ENCODE measurements at places on chromosomes 4 and X.
A peak's percentile ranks its signal among the peaks of the same experiment; 100 is the strongest.

DNA sequence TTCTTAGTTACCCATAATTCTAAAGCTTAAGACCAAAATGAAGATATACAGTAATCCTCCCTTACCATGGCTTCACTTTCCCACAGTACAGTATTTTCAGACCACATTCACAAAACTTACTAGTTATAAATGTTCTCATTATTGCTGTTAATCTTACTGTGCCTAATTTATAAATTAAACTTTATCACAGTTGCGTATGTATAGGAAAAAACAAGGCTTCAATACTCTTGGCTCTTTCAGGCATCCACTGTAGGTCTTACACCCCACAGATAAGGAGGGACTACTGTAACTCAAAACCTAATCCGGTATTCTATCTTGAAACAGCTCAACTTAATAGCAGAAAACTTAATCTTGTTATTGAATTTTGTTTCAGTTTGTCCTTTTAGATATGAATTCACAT lies 3.6 kb downstream of the HMGB2 start:
- H3K27me3 ChIP-seq: no peaks in the 10 kb centered on the region
- H3K36me3 ChIP-seq: peaks cover 50% of the 10 kb centered on the region
- no peaks in the 10 kb centered on the region for H3K4me1 ChIP-seq
- no peak overlapping the region for H3K4me3 ChIP-seq
- DNase-seq: no peak

GRCh38 chrX:113793563-113793962 lies 790.3 kb upstream of the HTR2C start:
- no peaks in the 10 kb centered on the region for H3K4me1 ChIP-seq
- DNase-seq: peak; percentile 45
- H3K27me3 ChIP-seq: no peaks in the 10 kb centered on the region
- H3K27ac ChIP-seq: no peak overlapping the region
- H3K36me3 ChIP-seq: no peaks in the 10 kb centered on the region
- no peak overlapping the region for H3K4me3 ChIP-seq

- no peak overlapping the region for H3K4me3 ChIP-seq
- no peaks in the 10 kb centered on the region for H3K36me3 ChIP-seq
- H3K27me3 ChIP-seq: peaks cover 26% of the 10 kb centered on the region
- H3K4me1 ChIP-seq: peaks cover 1% of the 10 kb centered on the region
Measured at GRCh38 chr4:7733801-7734650, 205.6 kb downstream of the AFAP1 start.

DNA sequence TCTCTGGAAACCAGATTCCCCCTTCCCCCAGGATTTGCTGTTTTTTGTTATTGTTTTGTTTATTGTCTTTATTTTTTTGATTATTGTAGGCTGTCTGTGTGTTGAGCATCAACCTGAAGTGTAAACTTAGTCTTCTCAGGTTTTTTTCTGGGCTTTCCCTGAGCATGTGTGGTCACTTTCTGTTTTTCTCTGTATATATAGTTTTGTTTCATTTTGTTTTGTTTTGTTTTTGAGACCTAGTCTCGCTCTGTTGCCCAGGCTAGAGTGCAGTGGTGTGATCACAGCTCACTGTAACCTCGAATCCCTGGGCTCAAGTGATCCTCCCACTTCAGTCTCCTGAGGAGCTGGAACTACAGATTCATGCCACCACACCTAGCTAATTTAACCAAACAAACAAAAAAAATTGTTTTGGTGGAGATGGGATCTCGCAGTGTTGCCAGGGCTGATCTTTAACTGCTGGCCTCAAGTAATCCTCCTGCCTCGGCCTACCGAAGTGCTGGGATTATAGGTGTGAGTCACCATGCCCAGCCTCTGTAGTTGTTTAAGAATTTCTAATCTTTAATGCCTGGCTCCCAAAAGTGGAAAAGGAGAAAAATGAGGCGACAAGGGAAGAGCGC lies 9.1 kb downstream of the IL13RA1 start:
- H3K4me3 ChIP-seq: no peak overlapping the region
- no peaks in the 10 kb centered on the region for H3K27me3 ChIP-seq
- peak; percentile 37 for DNase-seq
- H3K4me1 ChIP-seq: peaks cover 5% of the 10 kb centered on the region
- H3K27ac ChIP-seq: no peak overlapping the region
- peaks cover 6% of the 10 kb centered on the region for H3K36me3 ChIP-seq

GRCh38 chr4:164621886-164622521 lies 131.9 kb upstream of the SMIM31 start:
- H3K36me3 ChIP-seq: no peaks in the 10 kb centered on the region
- DNase-seq: no peak
- H3K27me3 ChIP-seq: no peaks in the 10 kb centered on the region
- H3K4me3 ChIP-seq: no peak overlapping the region
- no peaks in the 10 kb centered on the region for H3K4me1 ChIP-seq

DNA sequence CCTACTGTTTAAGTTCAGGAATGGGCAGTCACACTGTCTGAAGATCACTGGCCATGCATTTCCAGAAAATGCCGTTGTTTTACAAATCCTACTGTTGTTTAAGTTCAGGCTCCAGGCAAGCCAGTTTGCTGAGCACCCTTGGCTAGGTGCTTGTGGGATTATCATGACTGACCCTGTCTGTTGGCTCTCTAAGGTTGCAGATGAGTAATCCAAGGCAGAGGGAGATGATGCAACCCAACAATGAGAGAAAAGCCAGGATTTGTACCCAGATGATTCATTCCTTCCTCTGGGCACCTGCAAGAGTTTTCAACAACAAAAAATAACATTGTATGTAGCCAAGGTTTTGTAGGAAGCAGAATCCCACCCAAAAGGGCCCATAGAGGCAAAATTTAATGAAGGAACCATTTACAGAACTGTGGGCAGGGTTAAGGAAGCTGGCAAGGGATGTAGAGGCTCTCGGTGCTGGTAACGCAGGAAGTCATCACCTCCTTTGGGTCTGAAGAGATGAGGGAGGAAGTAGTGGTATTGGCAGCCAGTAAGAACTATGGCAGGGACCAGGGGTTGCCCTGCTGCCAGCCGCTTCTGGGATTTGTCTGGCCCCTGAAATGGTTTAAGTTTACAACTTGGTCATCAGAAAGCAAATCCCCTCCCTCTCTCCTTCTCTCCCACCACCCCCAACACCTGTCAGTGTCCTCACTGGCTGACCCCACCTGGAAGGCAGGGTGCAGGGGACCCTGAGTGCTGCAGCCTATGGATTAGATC lies 54.8 kb downstream of the MSX1 start:
- no peak overlapping the region for H3K27ac ChIP-seq
- no peaks in the 10 kb centered on the region for H3K36me3 ChIP-seq
- H3K27me3 ChIP-seq: peaks cover 17% of the 10 kb centered on the region
- no peaks in the 10 kb centered on the region for H3K4me1 ChIP-seq
- no peak overlapping the region for H3K4me3 ChIP-seq
- DNase-seq: no peak

DNA sequence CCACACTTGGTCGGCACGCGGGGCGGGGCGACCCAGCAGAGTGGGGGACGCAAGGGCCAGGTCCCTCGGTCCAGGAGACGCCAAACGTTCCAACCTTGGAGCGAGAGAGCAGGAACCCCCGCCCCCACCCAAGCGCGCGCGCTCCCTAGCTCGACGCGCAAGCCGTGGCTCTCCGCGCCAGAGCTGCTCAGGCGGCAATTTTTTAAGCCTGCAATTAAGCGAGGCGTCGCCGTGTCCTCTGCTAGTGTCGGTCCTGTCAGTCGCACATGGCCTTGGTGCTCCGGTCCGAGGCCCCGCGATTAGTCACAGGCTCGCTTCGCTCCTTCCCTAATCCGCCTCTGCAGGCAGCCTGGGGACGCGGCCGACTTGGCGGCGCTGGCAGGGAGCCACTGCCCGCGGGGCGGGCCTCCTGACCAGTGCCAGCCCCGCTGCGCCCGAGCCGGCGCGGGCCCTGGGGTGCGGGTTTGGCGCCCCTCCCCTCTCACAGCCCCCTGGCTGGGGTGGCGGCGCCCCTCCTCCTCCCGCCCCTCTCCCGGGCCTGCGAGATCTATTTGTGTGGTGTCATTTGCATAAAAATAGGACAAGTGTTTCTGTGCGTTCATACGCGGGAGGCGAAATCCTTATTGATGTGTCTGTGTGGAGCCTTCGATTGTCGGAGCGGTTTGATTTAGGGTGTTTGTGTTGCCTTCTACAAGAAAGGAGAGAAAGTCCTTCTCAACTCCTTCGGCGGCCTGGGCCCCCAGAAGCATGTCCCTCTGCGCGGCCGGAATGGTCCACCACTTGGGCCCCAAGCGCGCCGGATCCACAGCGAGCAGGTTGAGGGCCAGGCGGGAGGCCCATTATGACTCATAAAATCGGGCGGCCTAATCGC lies 9.8 kb upstream of the BCOR start:
- peaks cover 29% of the 10 kb centered on the region for H3K27me3 ChIP-seq
- peaks cover 26% of the 10 kb centered on the region for H3K4me1 ChIP-seq
- H3K4me3 ChIP-seq: peak overlapping the region; percentile 61
- H3K36me3 ChIP-seq: no peaks in the 10 kb centered on the region

DNA sequence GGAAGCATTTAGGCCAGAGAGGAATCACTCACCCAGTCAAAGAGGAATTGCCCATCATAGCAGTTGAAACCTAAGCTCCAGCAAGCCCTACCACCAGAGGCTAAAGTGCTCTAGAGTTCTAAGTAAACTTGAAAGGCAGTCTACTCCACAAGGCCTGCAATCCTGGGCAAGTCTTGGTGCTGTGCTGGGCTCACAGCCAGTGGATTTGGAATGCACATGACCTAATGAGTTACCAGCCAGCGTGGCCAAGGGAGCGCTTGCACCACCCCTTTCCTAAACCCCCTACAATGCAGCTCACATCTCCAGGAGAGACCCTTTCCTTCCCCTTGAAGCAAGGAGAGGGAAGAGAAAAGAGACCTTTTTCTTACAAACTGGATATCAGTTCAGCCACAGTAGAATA lies 445.7 kb downstream of the GASK1B start:
- H3K4me3 ChIP-seq: no peak overlapping the region
- H3K4me1 ChIP-seq: peaks cover 1% of the 10 kb centered on the region
- no peaks in the 10 kb centered on the region for H3K27me3 ChIP-seq

DNA sequence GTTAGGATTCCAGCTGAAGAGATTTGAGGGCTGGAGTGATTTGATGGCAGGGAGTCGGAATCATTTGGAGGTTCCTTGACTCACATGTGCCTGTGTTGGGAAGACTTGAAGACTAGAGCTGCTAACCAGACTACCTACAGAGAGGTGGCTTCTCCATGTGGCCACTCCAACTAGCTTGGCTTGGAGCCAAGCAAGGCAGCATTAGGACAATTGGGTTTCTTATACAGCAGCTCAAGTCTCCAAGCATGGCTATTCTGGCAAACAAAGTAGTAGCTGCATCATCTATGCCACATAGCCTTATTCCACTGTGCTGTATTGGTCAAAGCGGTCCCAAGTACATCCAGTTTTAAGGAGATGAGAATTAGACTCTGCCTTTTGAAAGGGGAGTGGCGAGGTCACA lies 171.7 kb upstream of the SLC4A4 start:
- DNase-seq: no peak
- H3K27ac ChIP-seq: no peak overlapping the region
- no peaks in the 10 kb centered on the region for H3K36me3 ChIP-seq
- no peaks in the 10 kb centered on the region for H3K27me3 ChIP-seq

- H3K4me3 ChIP-seq: no peak overlapping the region
- H3K4me1 ChIP-seq: no peaks in the 10 kb centered on the region
- no peak overlapping the region for H3K27ac ChIP-seq
- no peaks in the 10 kb centered on the region for H3K36me3 ChIP-seq
- peak; percentile 27 for DNase-seq
Measured at GRCh38 chr4:119068529-119068962, 67.1 kb upstream of the MYOZ2 start.

DNA sequence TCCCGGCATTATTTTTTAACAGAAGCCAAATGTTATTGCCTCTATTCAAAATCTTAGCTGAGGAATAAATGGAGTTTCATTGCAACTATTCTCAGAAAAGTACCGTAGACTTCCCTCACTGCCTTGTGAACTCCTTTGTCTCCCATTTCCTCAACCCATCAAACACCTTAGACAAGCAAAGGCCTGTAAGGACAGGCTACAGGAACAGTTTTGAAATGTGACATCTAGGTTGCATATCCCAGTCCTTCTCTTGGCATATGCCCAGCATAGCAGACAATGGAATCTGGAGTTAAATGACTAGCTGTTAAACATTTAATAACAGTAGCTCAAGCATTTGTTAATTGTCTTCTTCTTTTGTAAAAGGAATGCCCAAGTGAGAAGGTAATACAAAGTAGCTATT lies 1371.7 kb downstream of the STIM2 start:
- H3K27ac ChIP-seq: no peak overlapping the region
- H3K4me3 ChIP-seq: no peak overlapping the region
- no peaks in the 10 kb centered on the region for H3K36me3 ChIP-seq
- no peak for DNase-seq
- H3K27me3 ChIP-seq: no peaks in the 10 kb centered on the region

GRCh38 chr4:70624226-70624793 lies 4.2 kb upstream of the ENAM start:
- H3K4me1 ChIP-seq: no peaks in the 10 kb centered on the region
- H3K4me3 ChIP-seq: no peak overlapping the region
- H3K36me3 ChIP-seq: no peaks in the 10 kb centered on the region
- no peak overlapping the region for H3K27ac ChIP-seq

GRCh38 chr4:77959566-77960338 lies 97.1 kb downstream of the MRPL1 start:
- H3K4me1 ChIP-seq: peaks cover 1% of the 10 kb centered on the region
- peaks cover 3% of the 10 kb centered on the region for H3K36me3 ChIP-seq
- no peak overlapping the region for H3K27ac ChIP-seq
- peak; percentile 56 for DNase-seq
- no peaks in the 10 kb centered on the region for H3K27me3 ChIP-seq
- no peak overlapping the region for H3K4me3 ChIP-seq
